Naive thymus-derived CD8-positive, alpha-beta T cell (primary cell): ENCODE measurements at places on chromosomes 5 and 9.

- DNase-seq = peak; percentile 41
Measured at GRCh38 chr5:54944364-54944763, 41.0 kb downstream of the ESM1 start.

GRCh38 chr5:146450002-146450401 lies 2.9 kb downstream of the TCERG1 start:
- no peak for DNase-seq

DNA sequence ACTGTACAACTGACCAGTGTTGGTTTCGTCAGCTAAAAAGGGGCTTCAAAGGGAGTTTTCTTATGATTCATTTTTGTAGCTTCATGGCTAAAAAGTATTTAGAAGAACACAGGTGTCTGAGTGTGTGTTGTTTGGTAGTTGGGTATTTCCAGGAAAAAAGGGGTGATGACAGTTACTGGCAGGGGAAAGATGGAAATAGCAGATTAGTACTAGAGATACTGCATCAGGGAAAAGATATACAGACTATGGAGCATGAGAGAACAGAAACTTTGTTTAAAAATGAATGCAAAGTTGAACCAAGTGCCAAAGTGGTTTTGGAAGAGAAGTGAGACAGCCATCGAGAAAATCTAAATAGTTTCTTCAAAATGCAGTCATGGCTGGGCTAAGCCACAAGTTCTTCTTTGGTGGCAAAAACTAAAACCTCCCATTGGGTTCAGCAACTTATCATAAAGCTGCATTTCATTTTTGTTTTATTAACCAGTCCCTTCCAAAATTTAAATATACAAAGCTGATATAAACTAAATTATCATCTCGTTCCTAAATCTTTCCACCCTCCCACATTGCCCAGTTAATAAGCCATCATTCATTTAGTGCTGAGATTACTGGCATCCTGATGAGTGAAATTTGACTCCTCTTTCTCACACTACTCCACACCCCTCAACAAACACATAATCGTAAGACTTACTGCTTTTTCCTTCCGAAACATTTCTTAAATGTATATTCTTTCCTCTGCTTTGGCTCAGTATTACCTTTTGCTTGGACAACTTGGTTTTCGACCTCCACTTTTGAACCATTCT lies 33.5 kb downstream of the ELL2 start:
- no peak for DNase-seq

- no peak for DNase-seq
Measured at GRCh38 chr5:149113669-149114068, 27.6 kb upstream of the ABLIM3 start.

GRCh38 chr9:127912882-127913281 lies 4.0 kb downstream of the ST6GALNAC4 start:
- DNase-seq = no peak

GRCh38 chr5:95422838-95423237 lies 31.7 kb downstream of the FAM81B start:
- DNase-seq = no peak

- no peak for DNase-seq
Measured at GRCh38 chr5:171710451-171711024, 75.1 kb upstream of the SMIM23 start.

GRCh38 chr9:126974594-126974993 lies 60.0 kb downstream of the RALGPS1 start:
- no peak for DNase-seq

- DNase-seq = peak; percentile 47
Measured at GRCh38 chr5:139637438-139638089, 10.6 kb upstream of the CXXC5 start.
